ENCODE measurements at places on chromosomes 7 and 10.

DNA sequence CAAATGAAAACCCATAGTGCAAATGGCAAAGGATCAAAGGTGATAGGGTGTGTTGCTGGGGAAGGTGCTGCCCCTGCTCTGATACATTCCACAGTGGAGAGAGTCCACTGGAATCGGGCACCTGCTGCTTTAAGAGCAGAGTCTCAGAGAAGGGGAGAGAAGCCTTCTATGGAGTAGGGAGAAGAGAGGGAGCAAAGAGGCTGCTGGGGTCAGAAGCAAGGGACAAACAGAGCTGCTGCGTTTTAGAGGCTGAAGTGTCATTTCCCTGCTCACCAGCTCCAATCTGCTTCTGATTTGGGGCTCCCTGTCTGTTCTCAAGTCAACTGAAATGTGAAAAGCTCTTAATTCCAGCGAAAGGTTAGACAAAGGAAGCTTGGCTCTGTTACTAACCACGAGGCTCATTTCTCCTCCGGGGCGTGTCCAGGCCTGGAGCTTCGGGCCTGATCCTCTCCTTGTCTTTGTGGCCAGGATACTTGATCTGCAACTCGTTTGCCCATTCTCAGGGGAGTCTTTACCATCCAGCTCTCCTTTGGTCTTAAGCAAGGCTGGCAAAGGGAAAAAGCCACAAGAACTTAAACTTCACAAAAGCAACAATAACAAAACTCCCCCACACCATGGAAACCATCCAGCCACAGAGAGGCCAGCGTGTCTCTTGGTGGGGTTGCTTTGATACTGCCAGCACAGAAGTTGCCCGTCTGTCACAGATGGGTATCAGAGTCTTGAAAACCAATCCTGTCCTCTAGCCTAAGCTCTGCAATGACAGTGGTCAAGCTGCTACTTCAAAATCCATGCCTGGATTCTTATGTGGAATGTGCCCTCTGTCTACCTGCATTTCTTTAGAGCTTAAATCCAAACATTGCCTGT lies 692.6 kb downstream of the SUGCT start:
- DNase-seq, result no peak

- no peak for DNase-seq
These were observed 231.7 kb downstream of the SKIDA1 start for GRCh38 chr10:21293518-21294356.

DNA sequence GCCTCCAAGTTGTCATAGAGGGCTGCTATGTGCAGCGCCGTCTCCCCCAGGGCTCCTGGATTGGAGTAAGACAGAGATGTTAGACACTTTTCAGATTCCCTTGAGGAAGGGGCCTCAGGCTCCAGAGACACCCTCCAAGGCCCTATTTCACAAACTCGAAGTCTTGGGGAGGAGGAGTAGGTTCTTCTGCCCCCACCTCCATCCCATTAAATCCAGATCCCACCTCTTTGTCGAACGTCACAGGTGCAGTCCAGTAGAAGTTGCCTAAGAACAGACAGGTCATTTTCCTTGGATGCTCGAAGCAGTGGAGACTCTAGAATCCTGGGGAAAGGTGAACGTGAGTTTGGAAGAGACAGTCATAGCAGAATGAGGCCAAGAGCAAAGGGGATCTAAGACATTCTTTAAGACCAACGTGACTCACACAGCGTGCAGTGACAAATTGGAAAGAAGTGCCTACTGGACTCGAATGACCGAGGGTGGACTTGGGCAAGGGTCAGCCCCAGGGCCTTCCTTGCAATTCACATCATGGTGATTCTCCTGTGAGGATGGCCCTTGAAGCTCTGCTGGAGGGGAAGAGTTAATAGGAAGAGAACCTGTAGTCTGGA lies 3.3 kb downstream of the TRPV5 start:
- DNase-seq, result no peak

GRCh38 chr7:23016345-23017253 lies 2.7 kb upstream of the HYCC1 start:
- no peak for DNase-seq

DNA sequence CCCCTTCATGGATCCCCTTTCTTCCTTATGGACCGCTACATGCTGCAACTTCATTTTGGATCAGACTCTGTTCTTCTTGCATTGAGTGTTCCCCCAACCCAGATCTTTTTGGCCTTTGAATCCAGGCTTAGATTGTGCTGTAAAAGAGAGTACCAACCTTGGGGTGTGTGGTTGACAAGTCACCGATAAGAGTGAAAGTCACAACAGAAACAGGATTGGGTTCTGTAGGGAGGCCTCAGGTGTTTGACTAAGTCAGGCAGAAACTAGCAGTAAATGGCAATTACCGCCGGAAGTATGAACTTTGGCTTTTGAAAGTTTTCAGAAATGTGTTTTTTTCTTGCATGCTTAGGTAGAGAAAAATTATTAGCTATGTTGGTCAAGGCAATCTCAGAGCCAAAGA lies 89.3 kb downstream of the TMEM106B start:
- no peak for DNase-seq

Measured in stimulated activated CD4-positive, alpha-beta T cell treated with anti-CD3 and anti-CD28 coated beads, TNF-alpha, amount 100 ng/mL, for 48 hours (primary cell).